Activated CD4-positive, alpha-beta T cell treated with anti-CD3 and anti-CD28 coated beads for 36 hours (primary cell): ENCODE measurements at places on chromosomes 4 and X. TPM values are rescaled to one million over a fixed set of nuclear protein-coding genes. Genes with fewer than 3 reads are reported as not detected.

Gene LIMCH1
- total RNA-seq, result not detected

Gene CCDC110
- total RNA-seq, result 0.40 TPM

Gene ETDC
- total RNA-seq, result not detected

Gene MGARP
- 0.35 TPM for total RNA-seq

- no peaks in the 10 kb centered on the region for H3K36me3 ChIP-seq
- no peak overlapping the region for H3K27ac ChIP-seq
- no peak for DNase-seq
- H3K4me1 ChIP-seq, result no peaks in the 10 kb centered on the region
Observed at GRCh38 chr4:94743838-94744237, 13.9 kb upstream of the BMPR1B start.

GRCh38 chrX:105650577-105650976 is 171.8 kb upstream of the NRK start:
- H3K27ac ChIP-seq, result no peak overlapping the region
- no peaks in the 10 kb centered on the region for H3K36me3 ChIP-seq
- H3K27me3 ChIP-seq, result no peaks in the 10 kb centered on the region
- no peaks in the 10 kb centered on the region for H3K4me1 ChIP-seq

- H3K4me1 ChIP-seq, result no peaks in the 10 kb centered on the region
- H3K4me3 ChIP-seq, result no peak overlapping the region
- DNase-seq, result no peak
- H3K27ac ChIP-seq, result no peak overlapping the region
Observed at GRCh38 chrX:69010339-69010738, 154.9 kb downstream of the PJA1 start.

GRCh38 chr4:185039508-185040273 is 21.4 kb downstream of the HELT start:
- peaks cover 4% of the 10 kb centered on the region for H3K4me1 ChIP-seq
- peak overlapping the region; percentile 78 for H3K27ac ChIP-seq
- H3K4me3 ChIP-seq, result peak overlapping the region; percentile 58

GRCh38 chr4:142434519-142435224 is 411.4 kb downstream of the INPP4B start:
- no peak for DNase-seq
- H3K4me3 ChIP-seq, result no peak overlapping the region
- H3K27me3 ChIP-seq, result no peaks in the 10 kb centered on the region
- peaks cover 18% of the 10 kb centered on the region for H3K36me3 ChIP-seq
- peaks cover 34% of the 10 kb centered on the region for H3K4me1 ChIP-seq

GRCh38 chr4:80042821-80043220 is 30.2 kb downstream of the ANTXR2 start:
- H3K27ac ChIP-seq, result no peak overlapping the region
- no peak overlapping the region for H3K4me3 ChIP-seq
- no peak for DNase-seq

DNA sequence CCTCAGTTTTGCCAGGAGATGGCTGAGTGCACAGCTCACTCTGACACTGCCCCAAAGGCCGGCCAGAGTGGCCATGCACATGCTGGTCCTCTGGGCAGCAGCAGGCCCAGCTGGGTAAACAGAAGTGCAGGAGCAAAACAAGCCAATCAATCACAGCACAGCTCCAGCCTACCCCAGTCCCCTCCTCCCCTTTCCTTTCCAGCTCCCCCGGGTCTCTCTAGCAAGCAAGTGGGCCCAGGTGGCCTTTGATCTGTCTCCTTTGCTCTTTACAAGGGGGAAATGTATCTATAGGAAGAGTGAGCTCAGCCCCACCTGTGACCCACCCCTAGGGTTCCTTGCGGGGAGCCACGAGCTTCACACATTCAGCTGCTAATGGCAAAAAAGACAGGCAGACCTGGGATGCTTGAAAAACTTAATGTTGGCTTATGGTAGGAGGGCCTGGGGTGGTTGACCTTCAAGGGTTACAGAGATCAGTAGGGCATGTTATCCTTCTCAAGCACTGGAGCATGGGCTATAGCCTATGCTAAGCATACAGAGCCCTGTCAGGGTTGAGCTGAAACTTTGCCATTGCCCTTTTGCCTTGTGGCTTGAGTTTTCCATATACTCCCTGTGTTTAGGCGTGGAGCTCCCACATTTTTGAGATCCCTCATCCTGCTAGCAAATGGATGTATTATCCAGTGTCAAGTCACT is 57.8 kb upstream of the PLAC1 start:
- H3K4me1 ChIP-seq, result peaks cover 27% of the 10 kb centered on the region
- H3K27me3 ChIP-seq, result peaks cover 4% of the 10 kb centered on the region
- no peak overlapping the region for H3K27ac ChIP-seq
- no peak for DNase-seq
- no peak overlapping the region for H3K4me3 ChIP-seq

- H3K27me3 ChIP-seq, result no peaks in the 10 kb centered on the region
- no peak overlapping the region for H3K4me3 ChIP-seq
- no peak for DNase-seq
- H3K4me1 ChIP-seq, result no peaks in the 10 kb centered on the region
- no peak overlapping the region for H3K27ac ChIP-seq
Observed at GRCh38 chrX:16978193-16978984, 31.9 kb downstream of the REPS2 start.

- H3K4me3 ChIP-seq, result no peak overlapping the region
- H3K27ac ChIP-seq, result no peak overlapping the region
- DNase-seq, result no peak
- H3K36me3 ChIP-seq, result no peaks in the 10 kb centered on the region
Observed at GRCh38 chr4:177125656-177126055, 184.0 kb upstream of the NEIL3 start.
